Fibroblast of mammary gland (primary cell): ENCODE measurements at places on chromosomes 2 and 18.

GRCh38 chr2:172308253-172308935, 119.0 kb upstream of the ITGA6 start:
- DNase-seq = no peak

GRCh38 chr18:23062011-23062410, 73.3 kb upstream of the CABLES1 start:
- DNase-seq = no peak

- peak; percentile 25 for DNase-seq
These were observed 28.7 kb upstream of the SMIM21 start for GRCh38 chr18:75456199-75456631.

- no peak for DNase-seq
These were observed 109.7 kb downstream of the LPIN1 start for GRCh38 chr2:11856095-11856494.

GRCh38 chr2:129711816-129712675, 267.4 kb upstream of the RAB6C start:
- DNase-seq = no peak
